Endothelial cell of umbilical vein (primary cell): ENCODE measurements at places on chromosomes 2 and 18. TPM values are rescaled to one million over a fixed set of nuclear protein-coding genes. Genes with fewer than 3 reads are reported as not detected.

GRCh38 chr2:231222318-231223000 lies 24.0 kb downstream of the ARMC9 start:
- DNase-seq: peak; percentile 17
- no peaks in the 10 kb centered on the region for H3K27me3 ChIP-seq
- H3K4me3 ChIP-seq: no peak overlapping the region
- H3K4me1 ChIP-seq: no peaks in the 10 kb centered on the region
- peaks cover 2% of the 10 kb centered on the region for H3K36me3 ChIP-seq
- no peak overlapping the region for H3K27ac ChIP-seq

- no peak overlapping the region for H3K4me3 ChIP-seq
- DNase-seq: peak; percentile 77
- no peaks in the 10 kb centered on the region for H3K27me3 ChIP-seq
- peaks cover 22% of the 10 kb centered on the region for H3K4me1 ChIP-seq
- peak overlapping the region; percentile 58 for H3K27ac ChIP-seq
These were observed 11.4 kb downstream of the SNED1 start for GRCh38 chr2:241009601-241010530.

GRCh38 chr2:132766573-132766972 lies 96.6 kb upstream of the LYPD1 start:
- no peaks in the 10 kb centered on the region for H3K36me3 ChIP-seq
- H3K27ac ChIP-seq: no peak overlapping the region
- H3K4me1 ChIP-seq: no peaks in the 10 kb centered on the region

DNA sequence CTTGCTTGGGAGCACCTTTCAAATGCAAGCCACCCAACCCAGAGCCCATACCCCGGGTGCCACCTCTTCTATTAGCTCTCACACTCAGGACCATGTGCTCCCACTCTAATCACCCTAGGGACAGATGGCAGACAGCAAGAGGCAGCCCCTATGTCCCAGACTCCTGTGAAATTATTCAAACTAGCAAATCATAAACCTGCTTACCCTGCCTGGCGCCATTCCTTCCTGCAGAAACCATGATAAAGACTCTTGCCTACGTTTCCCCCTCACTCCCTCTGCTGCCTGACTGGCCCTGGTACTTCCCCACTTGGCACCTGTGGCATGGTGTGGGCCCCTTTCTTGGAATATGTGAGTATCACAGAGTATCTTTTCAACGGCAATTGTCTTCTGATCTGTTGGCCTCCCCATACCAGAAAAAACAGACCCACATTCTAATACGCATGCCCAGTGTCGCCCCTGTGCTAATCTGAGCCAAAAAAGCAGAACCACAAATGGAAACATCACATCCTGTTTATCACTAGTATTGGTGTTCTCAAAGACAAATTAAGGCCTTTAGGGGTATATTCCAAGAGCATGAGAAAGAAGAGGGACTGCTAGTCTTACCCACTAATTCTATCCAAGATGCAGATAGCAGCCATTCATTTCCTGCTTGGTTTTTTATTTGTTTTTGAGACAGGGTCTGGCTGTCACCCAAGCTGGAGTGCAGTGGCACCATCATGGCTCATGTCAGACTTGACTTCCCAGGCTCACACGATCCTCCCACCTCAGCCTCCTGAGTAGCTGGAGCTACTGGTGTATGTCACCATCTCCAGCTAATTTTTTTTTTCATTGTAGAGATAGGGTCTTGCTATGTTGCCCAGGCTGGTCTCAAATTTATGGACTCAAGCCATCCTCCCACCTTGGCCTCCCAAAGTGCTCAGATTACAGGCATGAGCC lies 44.1 kb upstream of the TTC39C start:
- H3K27me3 ChIP-seq: peaks cover 4% of the 10 kb centered on the region
- no peak for DNase-seq
- H3K36me3 ChIP-seq: no peaks in the 10 kb centered on the region
- no peak overlapping the region for H3K27ac ChIP-seq

DNA sequence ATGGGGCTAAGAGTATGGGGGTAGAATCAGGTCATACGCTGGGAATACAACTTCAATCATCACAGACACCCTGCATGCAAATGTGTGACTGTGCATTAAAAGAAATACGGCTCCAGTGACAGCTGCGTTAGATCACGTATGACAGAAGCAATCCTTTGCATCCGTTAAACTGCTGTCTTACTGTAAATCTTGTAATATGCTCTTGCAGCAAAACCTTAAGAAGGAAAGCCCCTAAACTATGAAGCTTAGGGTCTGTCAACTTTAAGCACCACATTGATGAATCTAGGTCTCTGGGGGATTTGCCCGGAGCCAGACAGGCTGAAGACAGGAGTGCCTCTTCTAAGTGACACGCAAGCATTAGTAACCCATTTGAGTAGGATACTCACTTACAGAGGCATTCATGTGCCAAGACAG lies 84.7 kb upstream of the EML6 start:
- DNase-seq: no peak
- H3K36me3 ChIP-seq: peaks cover 17% of the 10 kb centered on the region
- no peaks in the 10 kb centered on the region for H3K27me3 ChIP-seq
- no peak overlapping the region for H3K4me3 ChIP-seq

DNA sequence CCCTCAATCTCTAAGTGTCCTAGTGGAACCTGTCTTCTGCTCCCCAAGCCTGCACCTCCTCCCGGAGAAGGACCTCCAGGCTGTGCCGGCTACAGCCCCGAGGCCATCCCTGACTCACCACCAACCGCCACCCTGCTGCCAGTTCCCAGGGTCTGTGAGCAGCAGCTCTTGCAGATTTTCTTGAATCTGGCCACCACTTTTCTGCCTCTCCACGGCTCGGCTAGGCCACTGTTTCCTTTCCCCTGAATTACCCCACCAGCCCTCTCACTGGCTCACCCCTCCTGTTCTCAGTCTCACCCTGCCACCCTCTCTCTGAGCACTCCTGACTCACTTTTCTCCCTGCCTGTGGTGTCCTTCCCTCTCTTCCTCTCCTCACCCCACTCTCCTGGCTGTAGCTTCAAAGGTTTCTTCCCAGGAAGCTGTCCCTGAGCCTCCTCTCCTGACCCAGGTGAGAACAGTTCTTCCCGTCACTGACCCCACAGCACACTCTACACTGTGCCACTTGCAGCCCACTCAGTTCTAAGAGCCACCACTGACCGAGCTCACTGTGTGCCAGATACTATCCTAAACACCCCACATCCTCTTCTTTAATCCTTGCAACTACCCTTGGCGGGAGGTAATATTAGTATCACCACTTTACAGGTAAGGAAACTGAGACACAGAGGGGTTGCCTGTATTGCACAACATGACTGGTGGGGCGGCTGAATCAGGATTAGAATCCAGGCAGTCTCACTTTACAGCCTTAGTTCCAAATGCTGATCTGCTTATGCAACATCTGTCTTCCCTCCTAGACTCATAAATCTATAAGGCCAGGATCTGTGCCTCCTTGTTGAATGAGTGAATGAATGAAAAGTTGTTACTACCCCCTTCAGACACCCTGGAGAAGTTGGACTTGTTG lies 111.6 kb downstream of the SMAD7 start:
- no peak overlapping the region for H3K27ac ChIP-seq
- DNase-seq: no peak
- no peak overlapping the region for H3K4me3 ChIP-seq
- H3K36me3 ChIP-seq: no peaks in the 10 kb centered on the region
- no peaks in the 10 kb centered on the region for H3K27me3 ChIP-seq

DNA sequence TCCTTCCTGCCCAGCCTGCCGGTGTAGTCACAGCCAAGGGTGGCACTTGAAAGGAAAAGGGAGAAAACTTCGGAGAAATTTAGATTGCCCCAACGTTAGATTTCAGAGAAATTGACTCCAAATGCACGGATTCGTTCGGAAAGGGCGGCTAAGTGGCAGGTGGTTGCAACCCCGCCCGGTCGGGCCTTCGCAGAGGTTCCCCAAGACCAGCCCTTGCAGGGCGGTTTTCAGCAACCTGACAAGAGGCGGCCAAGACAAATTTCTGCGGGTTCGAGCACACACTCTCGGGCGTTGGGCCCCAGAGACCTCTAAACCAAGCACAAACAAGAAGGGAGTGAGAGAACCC lies 4.8 kb downstream of the ONECUT2 start:
- no peaks in the 10 kb centered on the region for H3K36me3 ChIP-seq
- H3K4me3 ChIP-seq: no peak overlapping the region
- H3K27ac ChIP-seq: no peak overlapping the region
- H3K4me1 ChIP-seq: peaks cover 9% of the 10 kb centered on the region
- no peak for DNase-seq

- H3K36me3 ChIP-seq: no peaks in the 10 kb centered on the region
- no peak for DNase-seq
- H3K27me3 ChIP-seq: no peaks in the 10 kb centered on the region
- H3K4me1 ChIP-seq: no peaks in the 10 kb centered on the region
- no peak overlapping the region for H3K27ac ChIP-seq
- H3K4me3 ChIP-seq: no peak overlapping the region
These were observed 597.1 kb upstream of the ACVR2A start for GRCh38 chr2:147247749-147248148.

DNA sequence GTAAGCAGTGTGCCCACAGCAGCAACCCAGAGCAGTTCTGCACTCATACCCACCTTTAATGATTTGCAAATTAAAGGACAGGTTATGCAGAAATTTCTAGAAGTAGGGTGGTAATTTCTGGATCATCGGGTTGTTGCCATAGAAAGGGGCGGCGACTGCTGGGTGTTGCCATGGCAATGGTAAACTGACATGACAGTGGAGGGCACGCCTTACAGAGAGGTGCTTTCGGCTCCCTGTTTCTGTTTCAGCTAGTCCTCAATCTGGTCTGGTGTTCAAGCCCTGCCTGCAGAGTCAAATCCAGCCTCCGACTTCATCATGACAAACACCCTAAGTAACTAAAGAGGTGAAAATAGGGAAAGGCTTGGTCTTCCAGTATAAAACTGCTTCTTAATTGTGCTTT lies 667.7 kb downstream of the SOCS6 start:
- H3K36me3 ChIP-seq: no peaks in the 10 kb centered on the region
- no peak overlapping the region for H3K4me3 ChIP-seq
- H3K27ac ChIP-seq: no peak overlapping the region
- H3K27me3 ChIP-seq: no peaks in the 10 kb centered on the region
- H3K4me1 ChIP-seq: no peaks in the 10 kb centered on the region
- DNase-seq: no peak

DNA sequence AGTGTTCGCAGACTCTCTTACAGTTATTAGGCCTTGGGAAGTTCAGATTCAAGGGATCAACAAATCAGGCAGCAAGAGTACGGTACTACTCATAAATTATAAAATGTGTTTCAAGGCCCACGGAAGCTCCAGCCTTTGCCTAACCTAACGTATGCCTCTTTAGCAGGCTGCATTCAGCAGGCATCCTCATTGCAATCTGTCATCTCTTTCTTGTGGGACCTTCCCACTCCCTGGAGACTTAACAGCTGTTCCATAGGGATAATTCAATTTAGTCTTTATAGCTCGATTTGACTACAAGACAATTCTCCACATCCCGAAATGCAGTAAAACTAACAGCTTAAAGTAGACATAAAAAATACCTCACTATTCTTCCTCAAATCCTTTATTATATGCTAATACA lies 453.7 kb downstream of the CNTNAP5 start:
- H3K27ac ChIP-seq: no peak overlapping the region
- H3K4me1 ChIP-seq: no peaks in the 10 kb centered on the region
- H3K36me3 ChIP-seq: no peaks in the 10 kb centered on the region
- no peak for DNase-seq

DNA sequence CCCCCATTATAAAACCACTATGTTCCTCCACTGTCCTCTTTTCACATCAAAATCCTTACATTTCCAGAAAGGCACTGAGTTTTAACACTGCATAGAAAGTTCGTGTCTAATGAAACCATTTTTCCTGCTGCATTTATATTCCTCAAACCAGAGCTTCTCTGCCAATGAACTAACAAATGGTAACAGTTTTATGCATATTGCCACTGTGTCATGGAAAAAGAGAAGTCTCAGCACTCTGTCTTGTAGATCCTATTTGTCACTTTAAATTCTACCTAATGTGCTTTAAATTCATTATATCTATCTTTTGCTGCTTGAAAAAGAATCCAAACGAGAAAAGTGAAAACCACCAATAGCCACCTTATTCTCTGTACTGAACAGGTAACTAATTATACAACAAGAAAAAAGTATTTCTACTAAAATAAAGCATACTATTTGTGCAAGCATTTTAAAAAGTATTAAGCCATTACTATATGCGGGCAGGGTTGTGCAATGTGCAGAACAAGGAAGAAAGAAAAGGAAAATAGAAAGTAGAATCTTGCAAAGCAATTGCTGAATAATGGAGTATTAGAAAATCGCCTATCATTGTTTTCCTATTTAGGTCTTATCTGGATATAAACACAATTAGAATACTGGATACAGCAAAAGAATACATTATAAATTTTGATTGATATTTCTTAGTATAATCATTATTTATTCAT lies 328.9 kb downstream of the ZEB2 start:
- no peaks in the 10 kb centered on the region for H3K36me3 ChIP-seq
- H3K27ac ChIP-seq: no peak overlapping the region
- H3K4me1 ChIP-seq: peaks cover 2% of the 10 kb centered on the region

- H3K27ac ChIP-seq: no peak overlapping the region
- DNase-seq: peak; percentile 45
- H3K27me3 ChIP-seq: no peaks in the 10 kb centered on the region
- peaks cover 16% of the 10 kb centered on the region for H3K4me1 ChIP-seq
- H3K4me3 ChIP-seq: no peak overlapping the region
These were observed 2.1 kb downstream of the FZD5 start for GRCh38 chr2:207767461-207768167.

- peak; percentile 91 for DNase-seq
- H3K27me3 ChIP-seq: no peaks in the 10 kb centered on the region
- no peaks in the 10 kb centered on the region for H3K36me3 ChIP-seq
- H3K27ac ChIP-seq: no peak overlapping the region
- H3K4me3 ChIP-seq: no peak overlapping the region
These were observed 66.2 kb downstream of the ACVR2A start for GRCh38 chr2:147910990-147911473.

The IL1RN gene
- total RNA-seq: not detected in 2 replicates

The TCF4 gene
- 374 and 390 TPM in 2 replicates for total RNA-seq

The POLR1A gene
- 40.7 and 46.0 TPM in 2 replicates for total RNA-seq

The IL36A gene
- not detected in 2 replicates for total RNA-seq

The UGT1A9 gene
- total RNA-seq: not detected in 2 replicates
